ENCODE measurements at places on chromosomes 2 and 18.

GRCh38 chr2:200746301-200746700 lies 65.4 kb upstream of the BZW1 start:
- no peak for DNase-seq

GRCh38 chr18:45571195-45571594 lies 44.1 kb upstream of the SLC14A2 start:
- no peak for DNase-seq

GRCh38 chr2:42562474-42563144 lies 5.8 kb upstream of the MTA3 start:
- no peak for DNase-seq

- no peak for DNase-seq
Observed at GRCh38 chr2:191280834-191281756, 35.9 kb downstream of the MYO1B start.

- no peak for DNase-seq
Observed at GRCh38 chr2:59584958-59585357, 968.5 kb downstream of the BCL11A start.

DNA sequence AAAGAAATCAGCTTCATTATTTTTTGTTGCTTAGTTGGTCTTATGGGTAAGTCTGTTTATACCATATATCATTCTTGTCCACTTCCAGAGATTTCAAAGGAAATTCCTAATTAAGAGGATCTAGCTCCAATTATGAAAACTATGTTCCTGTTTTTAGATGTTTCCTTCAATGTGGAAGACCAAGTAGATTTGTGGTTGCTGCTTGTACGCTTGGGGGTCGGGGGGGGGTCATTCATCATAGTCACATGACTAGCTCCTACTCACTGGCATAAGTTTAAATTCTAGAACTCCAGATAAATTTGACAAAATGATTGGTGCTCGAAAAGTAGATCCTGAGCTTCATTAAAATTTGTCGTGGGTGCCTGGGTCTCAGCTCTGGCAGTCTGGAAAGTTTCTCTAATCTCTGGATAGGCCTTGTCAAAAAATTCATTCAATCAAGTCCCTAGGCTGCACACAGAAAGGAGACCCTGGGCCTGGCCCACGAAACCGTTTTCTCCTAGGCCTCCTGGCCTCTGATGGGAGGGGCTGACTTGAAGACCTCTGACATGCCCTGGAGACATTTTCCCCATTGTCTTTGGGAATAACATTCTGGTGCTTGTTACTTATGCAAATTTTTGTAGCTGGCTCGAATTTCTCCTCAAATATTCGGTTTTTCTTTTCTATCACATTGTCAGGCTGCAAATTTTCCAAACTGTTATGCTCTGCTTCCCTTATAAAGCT lies 62.5 kb downstream of the MEP1B start:
- no peak for DNase-seq

GRCh38 chr2:204133476-204133875 lies 196.9 kb downstream of the ICOS start:
- no peak for DNase-seq

DNA sequence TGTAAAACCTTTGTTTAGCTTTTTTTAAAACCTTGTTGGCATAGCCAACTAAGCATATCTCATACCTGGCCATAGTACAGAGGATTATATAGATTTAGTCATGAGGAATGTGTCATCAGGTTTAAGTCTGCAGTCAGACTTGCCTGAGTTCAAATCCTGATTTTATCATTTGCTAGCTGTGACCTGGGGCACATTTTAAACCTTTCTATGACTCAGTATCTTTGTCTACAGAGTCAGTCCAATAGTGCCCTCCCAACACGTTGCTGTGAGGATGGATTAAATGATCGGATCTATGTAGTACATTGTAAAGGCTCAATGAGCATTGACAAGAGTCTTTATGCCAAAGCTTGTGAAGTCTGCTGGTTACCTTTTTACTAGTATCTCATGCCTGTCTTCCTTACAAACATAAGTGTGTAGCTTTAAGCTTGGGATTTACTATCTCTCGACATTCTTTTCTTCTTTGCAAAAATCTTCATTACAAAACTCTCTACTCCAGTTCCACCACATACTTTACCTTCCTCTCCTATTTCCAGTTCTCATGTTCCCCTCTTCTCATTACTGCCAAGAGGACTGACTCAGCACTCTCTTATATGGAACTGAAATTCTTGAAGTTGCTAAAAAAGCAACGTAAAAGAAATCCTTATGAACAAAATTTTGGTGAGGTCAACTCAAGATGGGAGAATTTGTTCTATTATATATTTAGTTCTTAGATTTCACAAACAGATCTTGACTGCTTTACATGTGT lies 68.1 kb upstream of the RBMS1 start:
- DNase-seq, result no peak

GRCh38 chr2:80086831-80087230 lies 217.7 kb downstream of the LRRTM1 start:
- no peak for DNase-seq

DNA sequence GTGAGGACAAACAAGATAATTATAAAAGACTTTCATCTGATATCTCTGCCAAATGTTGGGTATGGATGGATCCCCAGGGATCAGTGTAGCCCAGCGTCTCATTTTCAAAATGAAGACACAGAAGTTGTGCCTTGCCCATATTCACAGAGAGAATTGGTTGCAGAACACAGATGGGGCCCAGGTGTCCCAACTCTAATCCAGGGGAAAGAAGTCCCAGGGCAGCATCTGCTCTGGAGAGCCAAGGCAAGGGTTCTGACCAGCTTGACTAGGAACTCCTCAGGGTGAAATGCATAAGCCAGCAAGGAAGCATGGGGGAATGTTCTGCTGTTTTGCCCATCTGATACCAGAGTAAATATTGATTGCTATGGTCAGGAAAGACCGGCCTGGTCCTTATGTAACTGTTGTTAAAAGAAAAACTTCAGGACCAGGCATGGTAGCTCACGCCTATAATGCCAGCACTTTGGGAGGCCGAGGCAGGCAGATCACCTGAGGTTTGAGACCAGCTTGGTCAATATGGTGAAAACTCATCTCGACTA lies 68.7 kb upstream of the CABLES1 start:
- DNase-seq, result no peak

- no peak for DNase-seq
Observed at GRCh38 chr2:152525277-152525838, 190.4 kb downstream of the FMNL2 start.

GRCh38 chr2:29394311-29394980 lies 279.2 kb downstream of the CLIP4 start:
- DNase-seq, result no peak

DNA sequence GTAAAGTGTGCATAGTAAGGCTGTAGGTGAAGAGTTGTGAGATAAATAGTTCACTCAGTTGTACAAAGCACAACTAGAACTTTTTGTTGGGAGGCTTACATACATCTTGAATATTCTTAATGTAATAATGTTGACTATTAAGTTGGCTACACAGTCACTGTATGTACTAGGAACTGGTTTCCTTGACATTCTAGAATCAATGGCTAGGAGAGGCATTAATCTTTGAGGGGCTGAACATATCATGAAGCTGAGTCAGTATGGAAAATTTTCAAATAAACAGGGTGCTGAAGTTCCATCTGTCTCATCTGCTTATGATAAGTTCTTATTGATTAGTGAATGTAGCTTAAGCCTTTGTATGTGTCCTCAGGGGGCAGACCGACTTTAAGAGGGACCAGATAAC lies 23.4 kb downstream of the METTL21A start:
- no peak for DNase-seq

GRCh38 chr2:1631292-1632001 lies 112.9 kb downstream of the PXDN start:
- DNase-seq, result no peak

DNA sequence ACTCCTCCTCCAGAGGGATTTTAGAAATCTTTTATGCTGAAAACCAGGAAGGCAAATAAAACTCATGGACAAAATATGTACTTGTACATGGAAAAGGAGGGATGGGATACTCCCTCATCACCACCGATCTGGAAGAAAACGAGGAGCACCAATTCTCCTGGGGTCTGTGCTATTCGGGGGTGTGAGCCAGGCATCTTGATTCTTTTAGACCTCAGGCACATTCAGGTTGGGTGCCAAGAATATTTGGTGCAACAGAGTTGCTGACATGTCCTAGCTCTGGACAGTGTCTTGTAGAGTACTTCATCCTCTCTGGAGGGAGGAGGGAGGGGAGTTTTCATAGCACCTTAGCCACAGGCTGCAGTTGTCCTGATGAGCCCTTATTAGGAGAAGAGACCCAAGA lies 163.0 kb downstream of the PRKCE start:
- DNase-seq, result no peak

- DNase-seq, result no peak
Observed at GRCh38 chr18:60191926-60192325, 180.6 kb downstream of the MC4R start.

- no peak for DNase-seq
Observed at GRCh38 chr18:52670896-52671295, 330.9 kb downstream of the DCC start.

- DNase-seq, result no peak
Observed at GRCh38 chr2:44941551-44942234, at the start of gene SIX3. SIX3 (plus strand) TSS chr2:44941702; CDS start chr2:44942105, 403 bp downstream.

GRCh38 chr2:18896125-18896764 lies 306.9 kb upstream of the NT5C1B start:
- DNase-seq, result no peak

- DNase-seq, result no peak
Observed at GRCh38 chr18:10723496-10723895, 197.7 kb downstream of the NAPG start.

- no peak for DNase-seq
Observed at GRCh38 chr2:227150222-227150936, 13.6 kb downstream of the COL4A4 start.

- no peak for DNase-seq
Observed at GRCh38 chr2:58503918-58504317, 262.8 kb upstream of the FANCL start.

DNA sequence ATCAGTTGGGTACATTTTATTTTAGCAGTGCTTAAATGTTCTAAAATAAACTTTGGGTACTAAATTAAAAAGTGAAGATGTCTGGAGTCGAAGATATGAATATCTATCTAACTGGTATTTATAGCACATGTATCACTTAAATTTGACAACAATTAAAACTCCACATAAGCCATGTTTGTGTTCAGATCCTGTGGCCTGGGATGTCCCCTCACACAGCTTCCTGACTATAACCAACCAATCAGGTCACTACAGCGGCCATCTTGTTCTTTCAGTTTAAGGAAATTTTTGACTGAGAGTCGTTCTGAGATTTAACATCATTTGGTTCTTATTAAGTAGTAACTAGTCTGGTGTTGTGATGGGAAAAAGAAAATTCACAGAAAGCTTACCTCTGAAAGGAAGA lies 170.7 kb upstream of the NRP2 start:
- no peak for DNase-seq

- no peak for DNase-seq
Observed at GRCh38 chr18:37166491-37166890, 337.6 kb downstream of the KIAA1328 start.

GRCh38 chr18:2654928-2655177 lies 673 bp upstream of the SMCHD1 start:
- DNase-seq, result peak; percentile 50

DNA sequence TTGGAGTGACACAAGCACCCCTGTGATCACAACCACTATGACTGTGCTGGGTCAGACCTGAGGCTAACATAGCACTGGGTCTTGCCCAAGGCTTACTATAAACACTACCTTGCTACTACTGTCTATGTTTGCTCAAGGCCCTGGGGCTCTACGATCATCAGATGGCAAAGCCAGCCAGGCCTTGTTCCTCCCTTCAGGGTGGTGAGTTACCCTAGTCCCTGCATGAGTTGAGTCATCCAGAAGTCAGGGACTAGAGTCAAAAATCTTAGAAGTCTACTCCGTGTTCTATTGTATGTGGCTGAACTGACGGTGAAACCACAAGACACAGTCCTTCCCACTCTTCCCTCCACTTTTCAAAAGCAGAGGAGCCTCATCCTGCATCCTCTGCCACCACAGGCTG lies 551.2 kb upstream of the FSIP2 start:
- no peak for DNase-seq

DNA sequence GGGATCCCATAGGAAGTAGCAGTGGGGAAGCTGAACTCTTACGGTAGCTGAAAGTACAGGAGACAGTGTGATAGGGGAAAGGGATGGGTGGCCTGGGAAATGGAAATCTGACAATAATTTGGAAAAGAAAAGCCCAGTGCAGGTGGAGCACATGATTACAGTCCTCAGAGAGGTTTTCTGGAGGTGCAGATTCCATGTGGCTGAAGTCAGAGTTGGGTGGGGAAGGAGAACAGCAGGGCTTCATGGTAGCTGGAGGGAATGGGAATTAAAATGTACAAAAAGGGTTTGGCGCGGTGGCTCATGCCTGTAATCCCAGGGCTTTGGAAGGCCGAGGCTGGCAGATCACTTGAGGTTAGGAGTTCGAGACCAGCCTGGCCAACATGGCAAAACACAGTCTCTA lies 12.2 kb downstream of the HRH4 start:
- no peak for DNase-seq

DNA sequence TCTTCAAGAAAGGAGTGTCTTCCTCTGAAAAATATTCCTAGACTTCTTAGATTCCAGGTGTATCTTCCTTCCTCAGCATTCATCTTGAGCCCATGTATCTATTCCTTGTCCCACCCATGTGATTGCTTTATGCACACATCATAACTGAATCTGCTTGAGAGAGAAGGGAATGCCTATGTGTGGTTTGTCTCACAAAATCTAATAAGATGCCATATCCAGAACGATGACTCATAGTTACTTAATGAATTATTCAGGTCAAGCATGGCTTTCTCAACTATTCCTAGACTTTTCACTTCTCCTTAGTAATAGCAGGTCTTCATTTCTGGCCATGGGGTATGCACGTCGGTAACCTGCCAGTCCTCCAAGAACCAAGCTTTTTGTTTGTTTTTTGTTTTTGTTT lies 121.8 kb downstream of the SETBP1 start:
- no peak for DNase-seq

- no peak for DNase-seq
Observed at GRCh38 chr2:96907115-96908041, 37.5 kb upstream of the SEMA4C start.

- no peak for DNase-seq
Observed at GRCh38 chr2:200367155-200367554, 60.7 kb downstream of the SPATS2L start.

GRCh38 chr18:11953113-11953512 lies 28.2 kb upstream of the IMPA2 start:
- no peak for DNase-seq

DNA sequence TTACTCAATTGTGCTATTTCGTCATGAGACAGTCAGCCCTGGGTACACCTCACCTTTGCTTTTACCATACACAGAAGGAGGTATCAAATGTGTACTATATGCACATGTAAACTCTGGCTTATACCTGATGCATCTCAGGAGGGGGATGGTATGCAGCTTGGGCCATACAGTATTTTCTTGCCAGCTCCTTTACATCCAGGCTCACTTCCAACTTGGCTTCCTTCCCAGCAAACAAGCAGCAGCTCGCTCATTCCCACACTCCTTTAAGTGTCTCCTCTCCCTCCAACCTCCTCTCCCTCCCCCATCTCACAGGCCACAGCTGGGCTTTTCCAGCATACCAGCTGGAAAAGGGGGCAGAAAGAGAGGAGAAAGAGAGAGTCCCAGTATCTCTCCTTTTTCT lies 9.6 kb downstream of the MARCHF4 start:
- no peak for DNase-seq

GRCh38 chr2:151946899-151947812 lies 118.9 kb upstream of the ARL5A start:
- DNase-seq, result no peak

Data from stimulated activated CD4-positive, alpha-beta T cell treated with anti-CD3 and anti-CD28 coated beads, Interleukin-1b, Interleukin-23, amount 100 ng/mL, for 1 hour (primary cell).